Suppressor macrophage treated with lipopolysaccharide for 4 hours (primary cell): ENCODE measurements at places on chromosomes 4 and X.

- DNase-seq: peak; percentile 77
Measured at GRCh38 chrX:155334486-155335336, at the start of gene CLIC2. CLIC2 (minus strand) TSS chrX:155334614; CDS start chrX:155334427, 187 bp downstream.

- no peak for DNase-seq
Measured at GRCh38 chr4:109295081-109295480, 7.4 kb downstream of the COL25A1 start.

DNA sequence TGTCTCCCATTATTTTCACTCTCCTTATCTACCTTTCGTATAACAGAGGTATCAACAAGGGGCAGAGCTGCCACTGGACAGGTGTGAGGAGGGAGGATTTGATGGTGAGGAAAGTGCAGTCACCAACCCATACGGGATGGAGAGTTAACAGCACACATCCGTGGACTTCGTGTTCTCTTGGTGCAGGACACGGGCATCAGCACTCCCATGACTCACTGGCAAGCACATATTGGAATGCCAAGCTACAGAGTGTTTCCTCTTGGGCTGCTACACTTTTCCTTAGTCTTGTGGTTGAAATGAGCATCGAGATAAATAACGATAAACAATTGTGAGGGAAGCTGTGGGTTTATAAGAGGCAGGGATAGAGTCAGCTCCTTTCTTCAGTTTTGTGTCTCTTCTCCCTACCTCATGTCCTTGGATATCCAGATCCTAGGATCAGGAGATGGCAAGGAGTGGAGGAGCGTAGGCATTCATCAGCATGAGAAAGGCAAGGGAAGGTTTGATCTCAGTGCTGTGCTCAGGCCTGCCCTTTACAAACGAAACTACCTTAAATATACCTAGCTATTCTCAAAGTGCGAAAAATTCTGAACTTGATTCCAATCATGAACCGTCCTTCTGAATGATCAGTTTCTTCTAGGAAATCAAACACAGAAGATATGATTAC, 96.3 kb downstream of the ZNF827 start:
- no peak for DNase-seq

DNA sequence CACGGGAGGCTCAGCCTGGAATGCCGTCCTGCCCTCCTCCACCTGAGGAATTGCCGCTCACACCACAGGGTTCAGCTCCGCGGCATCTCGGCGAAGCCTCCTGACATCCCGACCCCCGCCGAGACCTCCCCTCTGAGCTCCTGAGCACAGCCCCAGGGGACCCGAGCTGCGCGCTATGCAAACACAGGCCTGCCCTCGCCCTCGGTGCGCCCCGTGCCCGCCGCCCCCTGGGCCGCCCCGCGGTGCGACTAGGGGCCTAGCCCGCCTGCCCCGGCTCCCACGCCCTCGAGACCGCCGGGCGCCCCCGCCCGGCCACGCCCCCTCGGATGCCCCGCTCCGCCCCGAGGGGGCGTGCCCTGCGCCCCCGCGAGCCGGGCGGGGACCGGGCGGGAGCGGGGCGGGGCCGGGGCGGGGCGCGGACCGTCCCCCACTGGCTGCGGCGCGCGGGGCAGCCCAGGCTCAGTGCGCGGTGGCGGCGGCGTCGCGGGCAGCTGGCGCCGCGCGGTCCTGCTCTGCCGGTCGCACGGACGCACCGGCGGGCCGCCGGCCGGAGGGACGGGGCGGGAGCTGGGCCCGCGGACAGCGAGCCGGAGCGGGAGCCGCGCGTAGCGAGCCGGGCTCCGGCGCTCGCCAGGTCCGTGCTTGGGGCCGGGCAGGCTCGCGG, at the start of gene FGFR3:
FGFR3 (plus strand) TSS at position 462 of the 664 bp plus-strand sequence. CDS start 642 bp downstream, outside the sequence.
- DNase-seq: peak; percentile 57

GRCh38 chrX:103170216-103170615, 44.7 kb upstream of the BEX4 start:
- no peak for DNase-seq

- peak; percentile 70 for DNase-seq
Measured at GRCh38 chr4:10020871-10021652, at the start of gene SLC2A9. SLC2A9 (minus strand) TSS chr4:10021497; CDS start chr4:10021429, 68 bp downstream.

DNA sequence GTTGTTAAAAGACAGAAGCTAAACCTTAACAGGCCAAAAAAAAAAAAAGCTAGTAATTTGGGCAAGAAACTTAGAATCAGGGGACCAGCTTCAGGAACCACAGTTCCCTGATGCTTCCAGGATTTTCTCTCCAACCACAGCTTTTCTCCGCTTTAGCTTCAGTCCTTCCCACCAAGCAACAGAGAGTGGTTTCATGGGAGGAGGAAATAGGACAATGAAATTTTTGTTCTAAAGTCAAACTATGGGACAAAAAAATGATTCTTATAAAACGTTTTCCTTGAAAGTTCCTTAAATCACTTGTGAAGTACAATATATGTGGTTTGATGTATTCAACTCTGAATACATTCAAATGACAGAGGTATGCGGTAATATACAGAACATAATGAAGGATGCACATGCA, 71.0 kb upstream of the DHX15 start:
- DNase-seq: no peak

- no peak for DNase-seq
Measured at GRCh38 chr4:1297456-1298325, 8.0 kb downstream of the MAEA start.

DNA sequence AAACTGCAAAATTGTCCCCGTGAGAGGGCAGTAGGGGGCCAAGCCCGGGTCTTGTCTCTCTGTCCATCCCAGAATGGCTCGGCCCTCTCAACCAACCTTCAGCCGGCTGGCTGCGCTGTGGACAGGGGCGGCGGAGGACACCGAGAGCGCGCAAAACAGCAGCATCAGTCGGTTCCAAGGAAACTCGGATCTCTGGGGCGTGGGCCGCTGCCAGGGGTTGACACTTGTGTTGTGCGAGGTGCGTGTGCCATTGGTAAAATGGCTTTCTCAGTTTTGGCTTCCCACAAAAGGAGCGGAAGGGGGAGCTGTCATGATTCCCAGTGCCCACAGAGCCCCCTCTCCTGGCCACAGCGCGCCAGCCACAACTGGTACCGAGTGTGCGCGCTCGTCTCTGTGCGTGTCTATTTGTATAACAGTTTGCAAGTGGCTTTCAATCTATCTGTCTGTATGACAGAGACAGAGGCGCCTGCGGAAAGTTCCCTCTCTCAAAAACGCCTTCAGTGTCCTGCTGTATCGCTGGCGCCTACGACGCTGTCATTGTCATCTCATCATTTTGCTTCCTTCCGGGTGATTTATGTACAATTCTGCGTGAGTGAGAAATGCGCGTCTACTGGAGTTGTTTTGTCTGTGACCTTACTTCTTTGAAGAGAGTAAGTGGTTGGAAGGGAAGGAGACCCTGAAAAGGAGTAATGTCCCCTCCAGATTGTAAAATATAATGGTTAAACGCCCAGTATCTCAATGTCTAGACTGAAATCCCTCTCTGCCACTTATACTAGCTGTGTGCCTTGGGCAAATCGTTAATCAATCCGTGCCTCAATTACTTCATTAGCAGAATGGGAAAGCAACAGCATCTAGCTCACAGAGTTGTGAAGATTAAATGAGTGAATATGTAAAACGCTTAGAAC, 1.8 kb downstream of the DKK2 start:
- DNase-seq: peak; percentile 7

DNA sequence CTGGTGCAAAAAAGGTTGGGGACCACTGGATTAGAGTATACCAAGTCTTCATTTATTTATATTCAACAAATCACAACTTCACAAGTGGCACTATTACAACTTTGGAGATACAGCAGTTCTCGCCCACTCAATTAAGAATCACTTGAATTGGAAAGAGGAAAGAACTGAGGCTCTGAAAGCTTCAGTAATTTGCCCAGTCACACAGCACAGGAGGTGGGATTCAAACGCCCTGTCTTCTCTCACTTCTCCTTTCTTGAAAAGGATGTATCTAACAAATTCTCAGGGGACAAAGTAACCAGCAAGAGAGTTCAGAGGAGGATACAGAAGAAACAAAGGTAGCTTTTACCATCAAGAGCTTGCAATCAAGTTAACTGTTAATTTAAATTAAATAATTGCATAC, 12.4 kb downstream of the SMIM14 start:
- DNase-seq: peak; percentile 67

- no peak for DNase-seq
Measured at GRCh38 chrX:39267176-39267575, 465.9 kb downstream of the MID1IP1 start.

GRCh38 chr4:186931519-186931918, 207.9 kb upstream of the FAT1 start:
- no peak for DNase-seq

DNA sequence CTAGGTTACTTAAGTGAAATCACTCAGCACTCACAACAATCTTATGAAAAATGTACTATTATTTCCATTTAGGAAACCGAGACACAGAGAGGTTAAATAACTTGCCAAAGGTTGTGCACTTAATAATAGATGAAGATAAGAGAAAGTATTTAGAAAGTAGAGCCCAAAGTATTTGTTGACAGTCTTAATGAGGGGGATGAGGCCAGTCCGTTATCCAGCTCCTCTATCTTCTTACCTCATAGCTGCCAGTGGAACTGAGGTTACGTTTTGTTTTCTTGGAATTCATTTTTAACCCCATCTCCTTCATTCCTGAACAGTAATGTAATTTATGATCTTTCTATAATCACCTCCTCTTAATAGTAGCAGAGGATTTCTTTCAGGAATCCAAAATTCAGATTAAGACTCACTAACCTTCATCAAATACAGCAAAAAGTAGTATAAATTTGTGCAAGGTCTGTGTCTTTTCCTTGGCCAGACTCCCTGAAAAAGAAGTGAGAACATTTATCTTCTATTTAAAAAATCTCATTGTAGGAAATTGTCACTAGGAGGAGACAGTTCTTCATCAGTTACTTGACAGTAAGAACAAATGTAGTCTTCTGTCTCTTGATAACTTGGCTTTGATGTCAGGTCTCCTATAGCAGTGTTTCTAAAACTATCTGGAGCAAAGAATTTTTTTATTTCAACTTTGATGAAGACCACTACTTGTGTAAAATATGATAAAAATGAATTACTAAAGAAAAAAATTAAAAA, 35.5 kb downstream of the F8 start:
- DNase-seq: no peak

- no peak for DNase-seq
Measured at GRCh38 chrX:47169273-47169672, 24.3 kb downstream of the RBM10 start.

DNA sequence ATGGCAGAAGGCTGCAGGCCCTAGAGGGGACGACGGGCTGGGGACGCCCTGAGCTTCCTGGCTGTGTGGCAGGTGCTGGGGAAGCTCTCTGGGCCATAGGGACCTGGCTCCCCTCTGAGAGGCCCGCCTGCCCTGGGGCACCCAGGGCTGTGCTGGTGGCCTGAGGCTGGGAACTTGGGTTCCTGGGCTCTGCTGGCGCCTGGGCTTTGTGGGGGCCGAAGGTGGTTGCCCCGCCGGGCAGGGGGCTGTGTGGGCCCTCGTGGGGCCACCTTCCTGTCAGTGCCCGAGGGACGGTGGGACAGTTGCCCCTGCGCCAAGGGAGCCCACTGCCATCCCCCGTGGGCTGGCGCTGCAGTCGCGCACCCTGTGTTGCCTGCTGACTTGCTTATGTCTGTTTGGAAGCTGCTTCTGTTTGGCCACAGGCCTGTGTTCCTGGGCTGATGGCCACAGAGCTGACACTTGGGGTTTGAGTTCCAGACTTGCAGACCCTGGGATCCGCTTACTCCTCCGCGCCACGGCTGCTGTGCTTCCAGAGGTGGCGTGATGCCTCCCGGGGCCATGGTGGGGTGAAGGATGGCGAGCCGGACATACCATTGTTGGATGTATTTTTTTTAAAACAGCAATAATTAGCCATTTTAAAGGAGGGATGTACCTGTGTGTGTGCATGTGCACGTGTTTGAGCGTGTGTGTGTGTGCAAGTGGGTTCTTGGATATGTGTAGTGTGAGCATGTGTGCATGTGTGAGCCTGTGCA, 8.5 kb downstream of the NAT8L start:
- no peak for DNase-seq

DNA sequence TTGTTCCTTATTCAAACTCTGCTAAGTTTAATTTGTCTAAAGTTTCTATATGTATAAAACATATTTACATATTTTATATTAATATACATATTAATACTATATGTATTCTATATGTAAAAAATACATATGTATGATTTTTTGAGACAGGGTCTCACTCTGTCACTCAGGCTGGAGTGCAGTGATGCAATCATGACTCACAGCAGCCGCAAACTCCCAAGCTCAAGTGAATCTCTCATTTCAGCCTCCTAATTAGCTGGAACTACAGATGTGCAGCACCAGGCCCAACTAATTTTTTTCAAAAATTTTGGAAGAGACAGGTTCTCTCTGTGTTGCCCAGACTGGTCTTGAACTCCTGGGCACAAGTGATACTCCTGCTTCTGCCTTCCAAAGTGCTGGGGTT, 684.9 kb downstream of the TRAM1L1 start:
- peak; percentile 10 for DNase-seq

DNA sequence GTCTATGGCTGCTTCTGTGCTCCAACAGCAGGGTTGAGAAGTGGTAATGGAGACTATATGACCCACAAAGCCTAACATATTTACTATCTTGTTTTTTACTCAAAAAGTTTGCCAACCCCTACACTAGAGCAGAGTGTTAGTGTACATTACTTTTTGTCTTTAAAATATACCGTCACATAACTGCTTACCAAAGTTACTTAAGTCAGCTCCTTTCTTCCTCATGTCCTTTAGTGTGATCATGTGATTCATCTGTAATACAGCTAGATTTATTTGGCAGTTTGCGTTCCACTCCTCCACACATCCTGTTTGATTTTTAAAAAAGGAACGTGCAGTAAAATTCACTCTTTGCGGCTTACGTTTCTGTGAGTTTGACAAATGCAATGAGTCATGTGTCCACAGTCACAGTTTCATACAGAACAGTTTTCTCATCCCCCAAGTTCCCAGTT, 162.4 kb upstream of the GPRIN3 start:
- peak; percentile 90 for DNase-seq

DNA sequence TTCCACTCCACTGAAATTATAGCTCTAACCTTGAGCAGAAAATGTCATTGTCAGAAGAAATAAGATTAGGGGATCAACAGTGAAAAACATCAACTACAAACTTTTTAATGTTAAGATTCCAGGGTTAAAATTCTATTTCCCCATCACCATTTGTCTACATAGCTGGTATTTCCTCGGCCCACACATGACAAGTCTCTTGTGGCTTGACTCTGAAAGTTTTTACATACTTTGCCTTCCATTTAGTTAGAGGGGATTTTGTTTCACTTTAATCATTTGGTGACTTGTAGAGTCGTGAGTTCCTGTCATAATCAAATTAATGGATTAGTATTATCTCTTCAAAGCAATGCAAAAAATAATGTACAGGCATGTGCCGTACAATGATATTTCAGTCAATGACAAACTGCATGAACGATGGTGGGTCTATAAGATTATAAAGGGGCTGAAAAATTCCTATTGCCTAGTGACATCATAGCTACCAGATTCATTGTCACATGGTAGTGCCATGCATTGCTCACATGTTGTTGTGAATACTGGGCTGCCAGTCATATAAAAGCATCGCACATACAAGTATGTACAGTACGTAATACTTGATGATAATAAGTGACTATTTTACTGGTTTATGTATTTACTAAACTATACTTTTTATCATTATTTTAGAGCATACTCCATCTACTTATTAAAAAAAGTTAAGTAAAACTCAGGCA, 72.0 kb downstream of the ING2 start:
- DNase-seq: no peak

- no peak for DNase-seq
Measured at GRCh38 chr4:30718021-30718542, 2.1 kb upstream of the PCDH7 start.
